Hepatic stellate cell (primary cell): ENCODE measurements at places on chromosomes 1 and 21.

DNA sequence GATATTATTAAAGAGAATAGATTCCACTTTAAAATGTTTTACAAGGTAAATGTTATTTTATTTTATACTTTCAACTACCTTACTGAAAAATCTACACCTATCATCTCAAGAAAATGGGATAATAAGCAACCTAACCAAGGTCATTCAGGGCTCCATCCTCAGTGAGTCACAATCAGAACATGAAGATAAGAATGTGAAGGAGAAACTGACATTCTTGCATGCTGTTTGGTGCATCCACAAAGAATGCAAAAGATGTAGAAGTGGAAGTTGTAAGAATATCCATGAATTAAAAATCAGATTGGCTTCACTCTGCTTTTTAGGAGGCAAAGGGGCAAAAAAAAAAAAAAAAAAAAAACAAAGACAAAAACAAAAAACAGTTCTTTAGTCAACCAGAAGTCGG lies 6.5 kb downstream of the WARS2 start:
- DNase-seq = no peak

DNA sequence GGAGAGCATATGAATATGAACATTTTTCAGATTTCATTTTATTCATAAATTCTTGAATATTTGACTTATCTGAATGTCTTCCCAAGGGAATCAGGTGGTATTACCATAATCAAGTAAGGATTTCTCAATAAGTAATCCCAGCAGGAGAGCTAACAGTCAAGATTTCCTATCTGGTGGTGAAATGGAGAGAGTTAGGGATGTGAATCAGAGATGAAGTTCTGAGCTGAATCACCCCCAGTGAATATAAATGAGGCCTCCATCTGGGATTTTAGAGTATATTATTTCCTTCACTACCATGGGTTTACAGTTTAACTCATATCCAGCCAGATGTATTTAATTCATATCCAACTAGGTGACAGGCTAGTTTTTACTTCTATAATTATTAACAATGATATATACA lies 61.5 kb upstream of the RGS2 start:
- no peak for DNase-seq

DNA sequence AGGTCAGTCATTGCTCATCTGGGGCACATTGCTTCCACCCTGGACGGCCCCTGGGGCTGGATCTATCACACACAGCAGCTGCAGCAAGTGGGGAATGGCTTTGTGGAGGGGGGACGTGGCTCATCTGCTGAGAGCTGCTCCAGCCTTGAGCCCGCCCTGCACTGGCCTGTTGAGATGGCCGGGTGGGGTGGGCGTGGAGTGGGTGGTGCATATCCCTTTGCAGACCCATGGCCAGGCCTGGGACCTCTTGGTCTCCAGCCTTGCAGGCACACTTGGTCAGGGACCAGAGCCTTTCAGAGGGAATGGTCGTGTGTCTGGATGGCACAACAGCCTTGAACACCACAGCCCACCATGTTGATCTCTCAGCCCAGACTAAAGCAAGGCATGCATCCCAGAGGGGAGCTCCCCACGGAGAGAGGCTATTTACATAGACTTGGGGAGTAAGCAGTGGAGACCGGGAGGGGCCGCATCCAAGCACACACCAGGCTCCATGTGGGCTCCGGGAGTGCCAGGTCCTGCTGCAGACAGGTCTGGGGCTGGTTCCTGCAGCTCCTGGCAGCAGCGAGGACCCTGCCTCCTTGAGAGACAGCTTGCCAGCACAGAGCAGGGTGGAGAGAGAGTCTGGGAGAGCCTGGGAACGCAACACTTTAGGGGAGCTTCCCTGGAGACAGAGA lies 52.8 kb upstream of the SELENON start:
- no peak for DNase-seq

- no peak for DNase-seq
Measured at GRCh38 chr21:42221581-42222345, 2.8 kb downstream of the ABCG1 start.
